ENCODE measurements at places on chromosomes 16 and 17.

- no peak for DNase-seq
Measured at GRCh38 chr17:5608399-5609112, 24.2 kb upstream of the NLRP1 start.

DNA sequence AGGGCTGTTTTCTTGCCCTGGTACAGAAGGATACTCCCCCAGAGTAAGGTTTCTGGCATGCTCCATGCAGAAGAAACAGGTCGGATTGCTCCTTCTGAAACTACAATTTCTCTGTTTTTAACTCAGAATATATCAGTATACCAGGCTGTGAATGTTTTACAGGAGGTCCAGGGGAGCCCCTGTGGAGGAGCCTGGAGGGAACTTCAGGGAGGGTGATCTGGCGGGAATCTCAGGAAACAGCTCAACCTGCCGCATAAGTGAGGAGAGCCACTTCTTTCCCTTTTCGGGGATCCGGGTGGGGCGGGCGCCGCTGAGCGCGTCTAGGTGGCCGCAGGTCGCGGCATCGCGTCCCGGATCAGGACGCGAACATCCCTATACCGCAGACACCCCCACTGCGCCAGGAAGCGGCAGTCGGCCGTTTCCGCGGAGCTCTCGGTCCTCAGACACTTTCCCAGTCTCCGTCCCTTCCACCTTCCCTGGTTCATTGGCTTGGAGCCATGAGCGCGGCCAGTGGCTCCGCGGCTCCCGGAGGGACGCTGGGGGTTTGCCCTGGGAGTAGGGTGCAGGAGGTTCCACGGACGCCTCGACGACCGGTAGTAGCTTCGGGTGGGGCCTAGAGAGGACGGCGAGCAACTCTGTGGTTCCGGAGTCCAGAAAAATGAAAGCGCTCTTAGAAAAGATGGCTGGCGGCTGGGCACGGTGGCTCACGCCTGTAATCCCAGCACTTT, 3.1 kb upstream of the ZNF764 start:
- DNase-seq: no peak

DNA sequence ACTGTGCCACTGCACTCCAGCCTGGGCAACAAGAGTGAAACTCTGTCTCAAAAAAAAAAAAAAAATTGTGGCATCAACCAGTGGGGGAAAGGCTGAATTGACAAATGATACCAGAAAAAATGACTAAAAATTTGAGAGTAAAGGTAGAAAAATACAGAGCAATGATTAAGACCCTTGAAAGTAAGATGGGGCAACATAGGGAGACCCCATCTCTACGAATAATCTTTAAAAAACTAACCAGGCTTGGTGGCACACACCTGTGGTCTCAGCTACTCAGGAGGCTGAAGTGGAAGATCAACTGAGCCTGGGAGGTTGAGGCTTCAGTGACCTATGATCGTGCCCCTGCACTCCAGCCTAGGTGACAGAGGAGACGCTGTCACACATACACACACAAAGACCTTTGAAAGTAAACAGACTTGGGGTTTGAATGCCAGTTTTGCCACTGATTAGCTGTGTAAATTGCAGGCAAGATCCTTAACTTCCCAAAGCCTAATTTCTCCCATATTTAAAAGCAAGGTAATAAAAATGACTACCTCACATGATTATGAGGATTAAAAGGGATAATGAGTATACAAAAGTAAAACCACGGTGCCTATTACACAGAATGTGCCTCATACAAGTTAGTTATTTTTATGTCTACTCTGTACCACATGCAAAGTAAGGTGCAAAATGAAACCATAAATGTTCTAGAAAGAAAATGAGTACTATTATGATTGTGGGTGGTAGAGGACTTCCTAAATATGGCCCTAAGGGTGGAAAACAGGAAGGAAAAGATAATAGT, 21.7 kb upstream of the PAFAH1B1 start:
- DNase-seq: no peak

- DNase-seq: no peak
Measured at GRCh38 chr16:84717484-84717883, 17.7 kb downstream of the USP10 start.

GRCh38 chr16:27085182-27085581, 18.5 kb downstream of the C16orf82 start:
- DNase-seq: no peak

GRCh38 chr17:12958786-12959185, 59.0 kb downstream of the ELAC2 start:
- no peak for DNase-seq

DNA sequence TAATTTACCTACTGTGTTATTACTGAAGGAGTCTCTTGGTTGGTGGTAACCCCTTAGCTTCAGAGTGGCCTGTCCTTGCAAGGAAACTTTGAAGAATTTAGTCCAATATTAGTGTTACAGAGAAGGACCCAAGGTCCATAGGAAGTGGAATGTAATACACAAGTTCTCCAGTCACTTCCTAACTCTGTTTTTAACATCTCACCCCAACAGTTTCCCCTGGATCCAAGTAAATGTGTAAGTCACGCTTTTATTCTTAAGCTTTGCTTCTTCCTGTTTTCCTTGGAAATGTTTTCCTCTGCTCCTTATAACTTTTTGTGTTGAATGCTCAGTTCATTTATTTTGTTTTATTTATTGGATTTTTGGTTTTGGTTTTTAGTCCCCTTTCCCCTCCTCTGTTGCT, 25.9 kb upstream of the RPRML start:
- no peak for DNase-seq

GRCh38 chr16:30068333-30068732, 2.8 kb downstream of the ALDOA start:
- DNase-seq: no peak

DNA sequence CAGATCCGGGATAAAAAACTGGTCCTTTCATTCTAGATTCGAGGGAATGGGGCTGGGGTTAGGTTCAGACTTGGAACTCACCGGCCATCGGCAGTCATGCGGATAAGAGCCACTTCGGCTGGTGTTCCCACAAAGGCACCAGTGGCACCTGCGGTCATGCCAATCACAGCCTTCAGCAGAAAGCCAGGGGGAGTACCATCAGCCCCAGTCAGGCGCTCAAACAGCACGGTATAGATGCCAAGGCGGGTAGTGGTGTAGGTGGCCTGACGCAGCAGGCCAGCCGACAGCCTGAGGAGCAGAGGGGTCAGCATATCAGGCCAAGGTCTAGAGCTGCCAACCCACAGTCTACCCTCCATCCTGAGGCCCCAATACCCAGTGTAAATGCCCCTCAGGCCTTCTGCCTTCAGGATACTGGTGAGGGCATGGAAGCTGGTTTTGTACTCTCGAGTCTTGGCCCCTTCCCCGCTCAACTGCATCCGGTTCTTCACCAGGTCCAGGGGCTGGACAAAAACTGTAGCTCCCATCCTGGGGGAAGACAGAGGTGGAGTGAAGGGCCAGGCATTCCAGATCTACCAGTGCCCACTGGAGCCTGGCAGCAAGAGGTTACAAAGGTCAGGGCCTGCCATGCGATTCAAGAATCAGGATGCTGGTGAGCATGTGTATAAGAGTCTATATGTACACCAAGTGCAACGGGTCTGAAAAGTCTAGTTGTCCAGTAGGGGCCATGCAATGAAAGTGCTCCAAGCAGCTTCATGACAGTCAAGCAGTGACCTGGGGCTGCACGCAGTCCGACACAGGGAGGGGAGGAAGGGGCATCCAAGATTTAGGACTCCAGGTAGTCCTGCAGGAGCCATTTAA, 929 bp downstream of the SLC25A11 start:
- no peak for DNase-seq

DNA sequence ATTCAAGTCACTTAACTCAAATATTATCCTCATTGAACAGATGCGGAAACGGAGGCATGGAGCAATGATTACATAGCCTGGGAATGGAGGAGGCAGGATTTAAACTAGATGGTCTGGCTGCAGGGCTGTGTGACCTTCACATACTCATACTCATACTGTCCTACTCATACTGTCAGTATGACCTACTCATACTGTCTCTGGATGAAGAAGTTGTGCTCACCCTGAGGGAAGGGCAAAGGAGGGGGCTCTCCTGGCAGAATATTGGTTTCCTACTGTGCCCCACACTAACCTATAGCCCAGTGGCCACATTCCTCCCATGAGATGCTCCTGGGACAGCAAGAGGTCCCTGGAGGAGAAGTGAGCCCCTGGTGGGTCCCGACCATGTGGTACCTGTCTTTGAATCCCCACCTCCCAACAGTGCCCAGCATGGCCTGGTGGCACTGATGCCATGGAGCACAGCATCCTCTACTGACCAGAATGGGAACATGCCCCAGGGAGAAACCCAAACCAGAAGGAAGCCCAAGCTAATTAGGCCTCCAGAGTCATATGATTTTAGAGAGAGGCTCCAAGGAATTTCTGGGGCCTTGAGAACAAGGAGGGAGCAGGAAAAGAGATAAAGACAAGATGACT, 197.3 kb upstream of the SDK2 start:
- no peak for DNase-seq

DNA sequence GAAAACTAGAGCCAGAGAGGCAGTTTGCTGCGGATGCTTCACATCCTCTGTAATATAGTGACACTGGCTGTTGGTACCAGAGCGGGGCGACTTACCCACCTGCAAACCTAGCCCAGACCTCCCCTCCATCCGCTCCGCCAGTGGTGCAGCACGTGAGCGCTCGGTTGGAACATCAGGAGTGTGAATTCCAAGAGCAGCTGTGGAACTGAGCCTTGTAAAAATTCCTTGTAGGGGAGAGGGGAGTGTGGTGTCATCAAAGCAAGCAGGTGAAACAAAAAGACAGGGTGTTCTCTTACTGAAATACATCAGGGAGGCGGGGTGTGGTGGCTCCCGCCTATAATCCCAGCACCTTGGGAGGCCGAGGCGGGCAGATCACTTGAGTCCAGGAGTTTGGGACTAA, 51.3 kb downstream of the CCDC42 start:
- no peak for DNase-seq

DNA sequence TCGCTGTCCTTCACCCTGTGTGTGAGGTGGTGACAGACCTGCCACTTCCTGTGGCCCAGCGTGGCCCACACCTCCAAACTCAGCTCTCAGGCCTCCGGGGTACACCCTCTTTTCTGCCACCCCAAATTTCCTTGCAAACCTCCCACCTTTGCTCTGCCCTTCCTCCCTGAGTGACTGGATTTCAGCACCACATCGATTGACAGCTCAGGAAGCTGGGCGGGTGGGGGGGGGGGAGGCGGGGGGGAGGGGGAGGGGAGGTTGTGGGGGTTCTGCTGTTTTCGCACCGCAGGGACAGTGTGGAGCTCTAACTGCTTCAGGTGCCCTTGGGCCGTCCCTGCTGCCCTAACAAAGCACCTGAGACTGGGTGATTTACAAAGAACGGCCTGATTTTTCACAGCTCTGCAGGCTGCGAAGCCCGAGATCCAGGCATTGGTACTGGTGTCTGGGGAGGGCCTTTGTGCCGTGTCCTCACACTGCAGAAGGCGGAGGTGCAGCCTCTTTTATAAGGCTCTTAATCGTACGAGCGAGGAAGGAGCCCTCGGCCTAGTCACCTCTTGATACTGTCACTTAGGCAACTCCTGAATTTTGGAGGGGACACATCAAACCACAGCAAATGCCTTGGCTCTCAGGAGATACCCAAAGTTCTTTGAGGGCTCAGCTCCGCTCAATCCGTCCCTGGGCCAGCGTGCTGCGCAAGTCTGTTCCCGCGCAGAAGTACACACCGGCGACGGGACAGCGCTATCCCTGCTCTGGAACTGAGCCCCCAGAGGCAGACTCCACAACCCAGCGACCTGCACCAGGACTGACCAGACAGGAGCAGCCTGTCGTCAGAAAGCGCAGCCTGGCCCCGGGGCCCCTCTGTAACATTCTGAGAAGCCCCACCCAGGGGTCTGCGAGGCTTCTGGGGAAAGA, 3.6 kb downstream of the NDUFAF8 start:
- no peak for DNase-seq

- no peak for DNase-seq
Measured at GRCh38 chr17:72307836-72308235, 187.0 kb downstream of the SOX9 start.

GRCh38 chr17:76189741-76190140, 48.7 kb upstream of the FOXJ1 start:
- no peak for DNase-seq

GRCh38 chr16:642189-643049, 791 bp downstream of the MCRIP2 start:
- no peak for DNase-seq

- no peak for DNase-seq
Measured at GRCh38 chr17:59533694-59534093, 31.7 kb upstream of the DHX40 start.

DNA sequence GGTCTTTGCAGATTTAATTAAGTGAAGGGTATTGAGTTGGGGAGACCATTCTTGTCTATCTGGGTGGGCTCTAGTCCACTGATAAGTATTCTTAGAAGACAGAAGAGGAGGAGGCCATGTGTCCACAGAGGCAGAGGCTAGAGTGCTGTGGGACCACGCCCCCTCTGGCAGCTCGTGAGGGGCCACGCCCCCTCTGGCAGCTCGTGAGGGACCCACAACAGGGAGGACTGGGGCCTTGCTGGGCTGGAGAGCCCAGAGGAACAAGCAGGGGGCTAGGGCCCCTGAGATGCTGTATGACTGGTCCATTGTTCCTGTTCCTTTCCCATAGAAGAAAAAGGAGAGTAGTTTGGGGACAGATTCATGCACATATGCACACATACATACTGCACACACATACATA, 106.8 kb downstream of the METRNL start:
- no peak for DNase-seq

DNA sequence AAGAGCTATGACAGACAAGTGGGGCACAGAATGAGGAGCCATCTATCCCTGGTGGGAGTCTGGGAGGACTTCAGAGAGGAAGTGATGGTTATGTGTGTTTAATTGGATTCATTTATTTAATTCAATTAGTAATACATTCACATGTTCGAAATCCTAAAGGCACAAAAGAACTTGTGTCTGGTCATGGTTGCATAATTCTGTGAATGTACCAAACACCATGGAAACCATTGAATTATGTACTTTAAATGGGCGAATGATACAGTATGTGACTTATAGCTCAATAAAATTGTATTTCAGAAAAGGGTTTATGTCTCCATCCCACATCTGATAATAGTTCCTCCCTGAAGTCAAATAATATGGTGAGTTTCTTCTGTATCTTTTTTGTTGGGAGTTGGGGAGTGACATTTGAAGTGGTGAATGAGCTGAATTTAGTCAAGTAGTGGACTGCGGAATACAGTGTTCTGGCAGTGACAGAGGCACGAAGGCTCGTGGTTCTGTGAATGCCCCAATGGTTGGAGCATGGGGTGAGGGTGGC, 19.8 kb upstream of the G6PC1 start:
- no peak for DNase-seq

DNA sequence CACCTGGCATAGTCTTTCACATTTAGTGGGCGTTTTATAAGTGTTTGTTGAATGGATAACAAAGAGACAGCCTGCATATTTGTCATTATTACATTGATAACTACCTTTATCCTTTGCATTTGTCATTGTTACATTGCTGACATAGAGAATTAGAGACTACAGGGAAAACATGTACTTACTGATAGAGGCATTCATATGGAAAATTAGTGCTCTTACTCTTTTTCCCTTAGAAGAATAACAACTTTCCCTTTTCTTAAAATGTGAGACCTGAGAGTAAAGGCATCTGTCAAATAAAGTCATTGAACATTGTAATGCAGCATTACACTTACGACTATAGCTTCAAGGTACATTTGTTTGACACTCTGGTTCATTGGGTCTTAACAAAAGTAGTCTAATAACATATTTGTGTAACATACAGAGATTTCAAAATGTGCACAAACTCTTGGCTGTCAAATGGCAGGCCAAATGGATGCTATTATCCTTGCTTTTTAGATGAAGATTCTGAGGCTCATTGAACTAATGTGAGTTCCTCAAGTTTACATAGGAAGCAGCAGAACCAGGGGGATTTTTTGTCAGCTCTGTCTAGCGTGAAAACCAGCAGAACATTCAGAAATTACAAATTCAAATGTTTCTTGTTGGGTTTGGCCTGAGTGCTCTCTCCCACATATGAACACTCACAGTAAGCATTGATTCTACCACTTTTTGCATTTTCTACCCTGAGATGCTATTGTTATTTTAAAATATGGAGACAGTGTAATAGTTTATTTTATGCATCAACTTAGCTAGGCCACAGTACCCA, 28.5 kb downstream of the SMIM36 start:
- DNase-seq: no peak
